Kidney glomerular epithelial cell (primary cell): ENCODE measurements at places on chromosomes 2 and 18.
A peak's percentile ranks its signal among the peaks of the same experiment; 100 is the strongest.

DNA sequence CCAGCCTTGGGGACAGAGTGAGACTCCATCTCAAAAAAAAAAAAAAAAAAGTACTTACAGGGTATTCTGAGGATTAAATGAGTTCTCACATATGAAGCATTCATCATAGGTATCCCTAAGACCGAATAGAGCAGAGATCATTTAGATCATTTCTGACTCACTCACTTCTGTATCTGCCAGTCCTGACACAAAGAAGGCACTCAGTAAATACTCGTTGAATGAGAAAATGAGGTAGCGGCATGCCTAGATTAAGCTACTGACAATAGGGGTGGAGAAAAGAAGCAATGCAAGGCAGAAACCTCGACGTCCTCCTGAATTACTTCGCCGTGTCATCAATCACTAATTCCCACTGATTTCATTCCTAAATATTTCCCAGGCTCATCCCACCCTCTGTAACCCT lies 103.8 kb downstream of the GREB1L start:
- DNase-seq, result no peak

GRCh38 chr2:218964041-218964771 lies 4.7 kb downstream of the CDK5R2 start:
- DNase-seq, result no peak

GRCh38 chr2:113877711-113878598 lies 11.9 kb upstream of the ACTR3 start:
- DNase-seq, result peak; percentile 42

GRCh38 chr2:1544478-1545069 lies 131.3 kb downstream of the TPO start:
- peak; percentile 5 for DNase-seq

- no peak for DNase-seq
Measured at GRCh38 chr18:64026350-64026749, 56.5 kb downstream of the SERPINB8 start.

DNA sequence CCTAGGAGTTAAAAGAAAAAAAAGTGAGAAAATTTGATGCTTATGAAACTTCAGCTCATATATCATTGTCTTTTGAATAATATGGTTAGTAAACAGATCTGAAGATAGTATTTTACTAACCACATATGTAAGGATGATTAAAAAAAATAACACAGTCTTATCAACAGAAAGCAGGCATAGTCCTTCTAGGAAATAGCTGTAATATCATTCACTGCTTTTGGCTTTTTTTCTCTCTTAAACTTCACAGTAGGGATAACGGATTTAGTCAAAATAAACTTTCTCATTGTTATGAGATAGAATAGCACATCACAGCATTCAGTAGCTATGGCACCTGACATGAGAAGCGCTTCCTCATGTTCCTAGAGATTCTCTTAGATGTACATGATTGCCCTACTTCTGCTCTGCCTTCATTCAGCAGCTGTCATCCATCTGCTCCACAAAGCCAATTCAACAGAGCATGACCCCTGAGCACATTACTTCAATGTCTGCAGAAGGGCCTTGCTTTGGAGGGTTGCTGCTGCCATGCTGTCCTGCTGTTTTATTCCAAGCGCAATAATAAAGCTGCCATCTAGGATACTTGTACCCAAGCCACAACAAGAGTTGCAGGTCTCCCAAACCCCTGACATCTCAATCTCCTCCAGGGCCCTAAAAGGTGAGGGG lies 67.0 kb downstream of the TTC21B start:
- DNase-seq, result no peak

DNA sequence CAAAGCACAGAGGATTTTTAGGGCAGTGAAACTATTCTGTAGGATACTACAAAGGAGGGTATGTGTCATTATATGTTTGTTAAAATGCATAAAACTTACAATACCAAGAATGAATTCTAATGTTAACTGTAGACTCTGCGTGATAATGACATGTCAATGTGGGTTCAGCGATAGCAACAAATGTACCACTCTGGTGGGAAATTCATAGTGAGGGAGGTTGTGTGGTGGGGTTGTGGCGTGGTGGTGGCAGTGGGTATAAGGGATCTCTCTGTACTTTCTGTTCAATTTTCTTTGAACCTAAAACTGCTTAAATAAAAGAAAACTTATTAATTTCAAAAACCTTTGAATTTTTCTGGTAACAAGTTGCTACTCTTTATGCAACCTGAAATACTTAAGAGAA lies 99.3 kb upstream of the SLC38A11 start:
- no peak for DNase-seq
